ENCODE measurements at places on chromosomes 1 and 21.

GRCh38 chr1:213984387-213985208, 3.2 kb upstream of the PROX1 start:
- no peak for DNase-seq

GRCh38 chr1:2049225-2049717, 940 bp upstream of the PRKCZ start:
- DNase-seq, result no peak

DNA sequence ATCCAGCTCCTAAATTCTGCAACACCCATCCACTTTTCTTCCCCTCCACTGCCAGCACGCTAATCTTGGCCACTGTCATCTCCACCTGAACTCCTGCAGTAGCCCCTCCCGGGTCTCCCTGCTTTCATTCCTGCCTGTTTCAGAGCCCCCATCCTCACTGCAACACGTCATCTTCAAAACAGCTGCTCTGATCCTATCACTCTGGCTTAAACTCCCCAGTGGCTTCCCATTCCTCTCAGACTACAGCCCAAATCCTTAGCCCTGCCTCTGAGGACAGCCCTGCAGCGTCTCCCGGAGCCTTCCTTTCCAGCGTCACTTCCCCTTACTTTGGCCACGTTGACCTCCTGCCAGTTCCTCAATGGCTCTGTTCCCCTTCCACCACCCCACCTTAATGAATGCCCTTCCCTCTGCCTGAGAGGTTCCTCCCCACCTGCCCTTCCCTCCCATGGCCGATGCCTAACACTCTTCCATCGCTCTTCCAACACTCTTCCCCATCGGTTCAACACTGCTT, 22.9 kb upstream of the IFNAR2 start:
- no peak for DNase-seq

GRCh38 chr1:96363826-96364225, 357.8 kb upstream of the PTBP2 start:
- no peak for DNase-seq

All from stimulated activated CD8-positive, alpha-beta memory T cell treated with anti-CD3 and anti-CD28 coated beads, Interleukin-4, amount 100 ng/mL, for 1 hour (primary cell).